ENCODE measurements at places on chromosomes 6 and 20. TPM values are rescaled to one million over a fixed set of nuclear protein-coding genes. Genes with fewer than 3 reads are reported as not detected.

- H3K4me1 ChIP-seq, result no peaks in the 10 kb centered on the region
- no peak for DNase-seq
- H3K27me3 ChIP-seq, result no peaks in the 10 kb centered on the region
- no peaks in the 10 kb centered on the region for H3K36me3 ChIP-seq
- no peak overlapping the region for H3K27ac ChIP-seq
- H3K4me3 ChIP-seq, result no peak overlapping the region
Observed at GRCh38 chr6:91697010-91697695, 1110.3 kb upstream of the MAP3K7 start.

DNA sequence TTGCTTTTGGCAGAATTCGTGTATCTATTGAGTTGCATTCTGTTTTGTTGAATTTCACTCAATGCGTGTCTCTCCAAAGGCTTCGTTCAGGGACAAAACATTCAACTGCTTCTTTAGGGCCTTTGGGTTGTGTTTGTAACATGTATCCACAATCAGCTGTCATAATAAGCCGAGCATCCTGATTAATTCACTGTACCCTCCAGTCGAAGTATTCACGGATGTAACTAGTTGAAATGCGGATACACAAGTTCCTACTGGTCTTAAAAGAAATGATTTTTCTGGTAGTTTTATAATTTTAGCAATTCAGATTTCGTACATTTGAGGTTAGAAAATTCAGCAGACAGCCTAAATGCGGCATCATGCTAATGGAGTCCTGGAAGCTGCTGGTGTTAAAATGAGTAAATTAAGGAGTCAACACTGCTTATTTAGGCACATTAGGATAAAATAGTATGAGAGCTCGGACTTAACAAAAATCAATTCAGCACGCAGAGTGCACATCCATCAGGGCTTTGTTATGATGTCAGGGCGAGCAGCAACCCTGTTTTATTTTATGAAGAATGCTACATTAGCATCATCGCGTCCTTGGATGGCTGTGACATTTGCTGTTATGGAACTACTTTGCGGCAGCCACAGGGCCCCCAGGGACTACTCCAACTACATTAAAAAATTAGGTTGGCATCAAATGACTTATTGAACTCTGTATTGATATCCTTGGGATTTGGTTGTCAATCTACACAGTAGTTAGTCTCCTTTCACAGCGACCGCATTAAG lies 489.3 kb upstream of the FLRT3 start:
- H3K4me3 ChIP-seq, result no peak overlapping the region
- no peak for DNase-seq
- no peaks in the 10 kb centered on the region for H3K4me1 ChIP-seq
- no peaks in the 10 kb centered on the region for H3K27me3 ChIP-seq
- H3K36me3 ChIP-seq, result no peaks in the 10 kb centered on the region

DNA sequence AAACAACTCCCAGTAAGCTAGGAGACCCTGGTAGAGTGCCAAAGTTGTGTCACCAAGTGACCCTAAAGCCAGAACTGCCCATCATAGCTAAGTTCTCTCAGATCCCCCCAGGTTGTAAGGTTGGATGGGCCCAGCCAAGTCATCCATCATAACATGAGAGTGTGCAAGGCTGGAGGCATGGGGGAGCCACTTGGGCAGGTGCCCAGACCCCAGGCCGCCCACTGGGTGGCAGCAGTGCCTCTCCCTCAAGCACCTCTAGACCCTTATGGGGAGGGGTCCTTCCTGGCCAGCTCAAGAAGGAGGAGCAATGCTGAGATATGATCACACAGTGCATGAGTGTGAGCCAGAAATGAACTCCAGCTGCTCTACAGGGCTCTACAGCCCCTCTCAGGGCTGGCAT lies 154.5 kb downstream of the MYLK4 start:
- no peaks in the 10 kb centered on the region for H3K36me3 ChIP-seq
- H3K4me1 ChIP-seq, result peaks cover 4% of the 10 kb centered on the region
- no peak overlapping the region for H3K4me3 ChIP-seq
- peak; percentile 53 for DNase-seq
- no peak overlapping the region for H3K27ac ChIP-seq

- no peaks in the 10 kb centered on the region for H3K36me3 ChIP-seq
- peaks cover 46% of the 10 kb centered on the region for H3K4me1 ChIP-seq
- no peak overlapping the region for H3K4me3 ChIP-seq
- no peaks in the 10 kb centered on the region for H3K27me3 ChIP-seq
- no peak for DNase-seq
Observed at GRCh38 chr6:105488516-105489215, 85.8 kb upstream of the PREP start.

GRCh38 chr6:170132561-170132991 lies 158.3 kb downstream of the DLL1 start:
- no peak overlapping the region for H3K27ac ChIP-seq
- H3K4me3 ChIP-seq, result no peak overlapping the region
- H3K36me3 ChIP-seq, result no peaks in the 10 kb centered on the region
- no peaks in the 10 kb centered on the region for H3K27me3 ChIP-seq
- DNase-seq, result no peak

Gene DEK
- total RNA-seq, result 61.2 TPM

Gene CNKSR3
- total RNA-seq, result 9.7 TPM

Gene RIMS1
- 1.8 TPM for total RNA-seq

Data from endothelial cell (in vitro differentiated cells).